NCI-H1048 (cell line): ENCODE measurements at places on chromosomes 12 and 14.

DNA sequence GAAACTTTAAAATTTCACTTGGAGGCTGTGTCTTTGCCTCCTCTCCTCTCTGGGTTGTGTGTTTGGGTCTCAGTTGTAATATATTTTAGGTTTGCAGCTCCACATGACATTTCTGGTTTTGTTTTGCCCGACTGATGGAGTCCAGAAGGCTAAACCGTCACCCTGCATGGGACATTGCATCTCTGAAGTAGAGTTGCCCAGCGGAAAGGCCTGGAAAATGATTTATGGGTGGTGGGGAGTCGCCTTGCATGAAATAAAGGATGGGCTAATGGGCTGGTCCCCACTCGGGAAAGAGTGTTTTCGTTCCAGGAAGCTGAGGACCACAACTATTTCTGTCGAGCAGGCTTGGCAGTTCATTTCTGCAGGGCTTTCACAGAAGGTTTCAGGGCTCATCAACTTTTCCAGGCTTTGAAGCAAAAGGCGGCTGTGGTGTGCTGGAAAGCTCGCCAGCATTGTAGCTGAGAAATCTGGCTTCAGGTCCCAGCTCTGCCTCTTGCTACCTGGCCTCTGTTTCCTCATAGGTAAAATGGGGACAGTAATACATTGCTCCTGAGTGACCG, 74.8 kb upstream of the GSC start:
- no peak for DNase-seq

DNA sequence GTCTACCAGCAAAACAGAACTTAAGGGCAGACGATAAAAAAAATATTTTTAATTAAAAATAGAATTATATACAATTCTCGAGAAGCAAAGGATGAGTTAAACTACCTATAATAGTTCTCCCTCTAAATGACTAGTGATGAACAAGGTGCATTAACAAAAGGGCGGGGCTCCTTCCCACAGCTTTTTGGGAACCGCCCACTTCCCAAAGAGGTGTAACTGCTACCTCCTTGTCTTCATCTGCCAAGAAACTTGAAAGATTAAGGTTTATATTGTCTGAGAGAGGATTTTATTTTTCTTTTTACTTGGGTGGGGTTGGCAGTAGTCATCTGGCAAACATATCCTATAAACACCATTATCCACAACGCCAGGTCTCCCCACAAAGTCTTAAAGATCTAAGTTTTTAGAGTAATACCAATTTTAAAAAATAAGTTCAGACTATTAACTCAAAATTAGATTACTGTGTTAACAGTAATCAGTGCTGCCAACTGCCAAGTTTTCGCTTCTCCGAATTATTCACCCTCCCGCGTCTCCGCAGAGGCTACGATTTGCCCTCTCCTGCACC, 938 bp downstream of the RALGAPA1 start:
- DNase-seq, result no peak

DNA sequence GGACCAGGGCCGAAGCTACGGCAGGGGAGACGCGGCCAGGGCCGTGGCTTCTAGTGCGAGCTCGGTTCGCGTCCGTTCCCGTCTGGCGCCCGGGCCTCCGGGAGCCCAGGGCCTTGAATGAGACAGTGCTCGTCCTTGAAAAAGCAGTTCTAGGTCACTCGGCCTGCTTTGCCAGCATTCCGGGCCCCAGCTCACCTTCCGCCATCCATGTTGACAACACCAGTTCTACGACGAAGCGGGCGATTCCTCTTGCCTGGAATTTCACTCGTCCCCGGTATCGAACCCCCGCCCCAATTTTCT, 4.5 kb downstream of the OR10AD1 start:
- DNase-seq, result no peak

GRCh38 chr12:56818629-56819028, 55.5 kb downstream of the HSD17B6 start:
- no peak for DNase-seq

GRCh38 chr12:28949184-28949583, 199.9 kb upstream of the FAR2 start:
- no peak for DNase-seq

DNA sequence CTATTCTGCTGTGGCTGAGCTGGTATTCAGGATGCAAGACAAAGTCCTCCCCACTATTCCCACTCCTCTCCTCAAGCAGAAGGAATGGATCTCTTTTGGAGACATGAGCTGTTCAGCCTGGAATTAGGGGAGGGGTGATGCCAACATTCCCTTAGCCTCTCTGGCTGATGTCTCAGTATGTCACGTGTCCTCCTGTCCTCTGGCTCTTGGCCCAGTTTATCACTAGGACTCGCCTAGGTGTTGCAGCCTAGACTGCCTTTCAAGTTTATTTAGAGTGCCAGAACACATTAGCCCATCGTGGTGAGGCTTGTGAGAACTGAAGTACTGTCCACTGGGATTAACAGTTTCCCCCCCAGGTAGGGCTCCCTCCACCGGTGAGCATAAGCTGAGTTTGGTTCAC, 239.9 kb upstream of the MIS18BP1 start:
- DNase-seq, result no peak

DNA sequence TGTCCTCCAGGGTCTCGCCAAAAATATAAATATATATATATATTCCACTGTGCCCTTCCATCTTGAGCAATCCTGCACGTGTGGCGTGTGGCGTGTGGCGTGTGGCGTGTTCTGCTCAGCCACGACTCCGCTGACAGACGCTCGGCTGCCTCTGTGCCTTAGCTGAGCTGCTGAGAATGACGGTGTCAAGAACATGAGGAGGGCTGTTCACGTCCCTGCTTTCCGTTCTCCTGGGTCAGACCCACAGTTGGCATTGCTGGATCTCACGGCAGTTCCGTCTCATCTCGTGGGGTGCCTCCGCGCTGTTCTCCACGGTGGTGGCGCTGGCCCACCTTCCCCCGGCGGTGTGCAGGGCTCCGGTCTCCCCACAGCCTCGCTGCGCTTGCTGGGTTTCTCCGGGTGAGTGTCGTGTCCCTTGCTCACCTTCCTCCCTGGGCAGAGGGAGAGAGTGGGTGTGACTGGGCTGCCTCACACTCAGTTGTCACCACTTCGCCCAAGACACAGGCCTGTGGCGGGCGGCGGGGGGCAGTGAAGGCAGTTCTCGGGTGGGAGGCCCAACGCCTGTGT, 9.4 kb downstream of the GPR132 start:
- no peak for DNase-seq

DNA sequence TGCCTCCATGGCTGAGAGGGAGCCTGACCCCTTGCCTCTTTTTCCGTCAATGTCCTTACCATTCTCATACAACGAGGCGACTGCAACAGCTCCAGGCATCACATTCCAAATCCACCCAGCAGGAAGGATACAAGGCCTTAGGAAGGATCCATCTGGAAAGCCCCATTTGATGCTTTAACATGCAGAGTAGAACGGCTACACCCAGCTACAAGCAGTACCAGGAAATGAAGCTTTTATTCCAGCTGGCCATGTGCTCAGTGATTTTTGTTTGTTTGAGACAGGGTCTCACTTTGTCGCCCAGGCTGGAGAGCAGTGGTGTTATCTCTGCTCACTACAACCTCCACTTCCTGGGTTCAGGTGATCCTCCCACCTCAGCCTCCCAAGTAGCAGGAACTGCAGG, 124.8 kb downstream of the TMEM132D start:
- no peak for DNase-seq

DNA sequence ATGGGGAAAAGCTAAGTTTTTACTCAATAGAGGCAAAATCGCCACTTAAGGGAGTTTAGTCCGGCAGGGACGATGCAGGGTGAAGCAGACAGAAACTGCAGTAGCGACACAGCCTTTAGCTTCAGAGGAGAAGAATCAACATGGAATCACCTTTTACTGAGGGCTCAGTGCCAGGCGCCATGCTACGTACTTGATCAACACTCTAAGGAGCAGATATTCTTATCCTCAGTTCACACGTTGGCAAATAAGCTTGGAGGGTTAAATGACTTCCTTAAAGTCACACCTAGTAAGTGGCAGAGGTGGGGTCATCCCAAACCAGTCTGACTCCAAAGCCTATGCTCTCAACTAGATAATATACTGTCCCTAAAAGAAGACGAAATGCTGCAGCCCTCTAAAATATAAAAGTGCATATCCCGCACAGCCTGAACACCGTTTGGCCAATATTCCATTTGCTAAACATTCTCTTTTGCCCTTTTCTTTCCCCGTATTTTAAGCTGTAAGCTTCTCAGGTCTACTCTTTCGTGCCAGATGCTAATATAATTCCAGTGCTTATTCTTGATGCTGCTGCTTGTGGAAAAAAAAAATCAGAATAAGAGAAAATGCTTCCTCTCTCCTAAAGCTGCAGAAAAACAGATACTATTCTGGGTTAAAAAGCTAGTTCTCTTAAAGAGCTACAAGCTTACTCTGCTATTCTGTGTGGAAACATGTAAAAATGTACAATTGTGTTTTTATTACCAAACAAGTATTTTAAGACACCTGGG, 10.9 kb downstream of the CCDC92 start:
- DNase-seq, result no peak

GRCh38 chr14:101635749-101636560, 74.7 kb downstream of the DIO3 start:
- DNase-seq, result no peak

DNA sequence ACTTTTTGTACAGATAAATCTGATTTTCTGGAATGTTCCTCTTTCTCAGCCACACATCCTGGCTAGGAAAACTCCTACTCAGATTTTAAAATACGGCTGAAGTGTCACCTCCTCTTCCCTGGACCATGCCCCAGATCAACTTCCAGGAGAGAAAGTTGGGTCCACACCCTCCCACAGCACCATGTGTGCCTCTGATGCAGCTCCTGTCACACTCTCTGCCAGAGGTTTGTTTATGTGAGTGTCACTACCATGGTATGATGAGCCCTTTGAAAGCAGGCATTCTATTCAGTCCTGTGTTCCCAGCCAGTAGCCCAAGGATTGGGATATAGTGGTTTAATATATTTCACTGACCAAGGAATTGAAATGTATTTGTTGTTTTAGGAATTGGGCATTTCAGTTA, 287.2 kb upstream of the ATP2B1 start:
- DNase-seq, result no peak

GRCh38 chr12:38538319-38538718, 221.7 kb downstream of the ALG10B start:
- no peak for DNase-seq

GRCh38 chr12:84079626-84080025, 833.0 kb downstream of the SLC6A15 start:
- DNase-seq, result no peak

DNA sequence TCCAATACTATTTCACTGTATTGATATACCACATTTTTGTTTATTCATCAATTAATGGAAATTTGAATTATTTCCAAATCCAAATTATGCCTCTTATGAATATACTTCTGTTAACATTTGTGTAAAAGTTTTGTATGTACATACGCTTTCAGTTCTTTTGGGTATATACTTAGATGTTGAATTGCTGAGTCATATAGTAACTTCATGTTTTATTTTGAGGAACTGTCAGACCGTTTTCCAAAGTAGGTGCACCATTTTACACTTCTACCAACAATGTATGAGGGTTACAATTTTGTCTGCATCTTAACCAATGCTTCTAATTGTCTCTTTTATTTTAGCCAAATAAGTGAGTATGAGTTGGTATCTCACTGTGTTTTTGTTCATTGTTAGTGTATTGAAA, 10.2 kb upstream of the CCER1 start:
- no peak for DNase-seq

- DNase-seq, result no peak
These were observed 1.2 kb downstream of the ITGB7 start for GRCh38 chr12:53205747-53206419.

GRCh38 chr12:100867639-100868393, 73.2 kb downstream of the ANO4 start:
- DNase-seq, result no peak

DNA sequence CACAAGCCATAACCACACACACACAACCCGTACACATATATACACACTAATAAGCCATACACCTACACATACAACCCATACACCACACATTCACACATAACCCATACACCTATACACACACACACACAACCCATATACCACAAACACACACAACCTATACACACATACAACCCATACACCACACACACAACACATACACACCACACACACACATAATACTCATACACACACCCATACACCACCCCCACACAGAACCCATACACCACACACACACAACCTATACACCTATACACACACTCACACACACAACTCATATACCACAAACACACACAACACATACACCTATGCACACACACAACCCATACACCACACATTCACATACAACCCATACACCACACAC, 44.1 kb downstream of the TMEM121 start:
- no peak for DNase-seq

- no peak for DNase-seq
These were observed 281.9 kb downstream of the ACSS3 start for GRCh38 chr12:81359736-81360135.

DNA sequence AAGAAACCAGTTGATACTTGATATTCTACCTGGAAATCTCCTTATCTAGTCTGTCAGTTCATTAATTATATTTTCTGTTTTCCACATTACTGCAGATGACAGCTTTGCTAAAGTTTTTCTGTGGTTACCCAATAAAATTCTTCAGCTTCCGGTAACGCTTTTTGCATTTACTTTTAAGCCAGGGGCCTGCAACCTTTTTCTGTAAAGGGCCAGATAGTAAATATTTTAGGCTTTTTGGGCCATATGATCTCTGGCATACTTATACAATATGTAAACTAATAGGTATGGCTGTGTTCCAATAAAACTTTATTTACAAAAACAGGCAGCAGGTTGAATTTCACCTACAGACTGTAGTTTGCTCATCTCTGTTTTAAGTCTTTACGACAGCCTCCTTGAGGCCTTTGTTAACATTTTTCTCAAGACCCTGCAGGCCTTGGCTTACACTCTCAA, 48.3 kb downstream of the SPATS2 start:
- DNase-seq, result no peak

- DNase-seq, result no peak
These were observed 176.3 kb downstream of the KSR2 start for GRCh38 chr12:117792471-117792870.

- DNase-seq, result no peak
These were observed 100.7 kb downstream of the ELK3 start for GRCh38 chr12:96294831-96295230.

DNA sequence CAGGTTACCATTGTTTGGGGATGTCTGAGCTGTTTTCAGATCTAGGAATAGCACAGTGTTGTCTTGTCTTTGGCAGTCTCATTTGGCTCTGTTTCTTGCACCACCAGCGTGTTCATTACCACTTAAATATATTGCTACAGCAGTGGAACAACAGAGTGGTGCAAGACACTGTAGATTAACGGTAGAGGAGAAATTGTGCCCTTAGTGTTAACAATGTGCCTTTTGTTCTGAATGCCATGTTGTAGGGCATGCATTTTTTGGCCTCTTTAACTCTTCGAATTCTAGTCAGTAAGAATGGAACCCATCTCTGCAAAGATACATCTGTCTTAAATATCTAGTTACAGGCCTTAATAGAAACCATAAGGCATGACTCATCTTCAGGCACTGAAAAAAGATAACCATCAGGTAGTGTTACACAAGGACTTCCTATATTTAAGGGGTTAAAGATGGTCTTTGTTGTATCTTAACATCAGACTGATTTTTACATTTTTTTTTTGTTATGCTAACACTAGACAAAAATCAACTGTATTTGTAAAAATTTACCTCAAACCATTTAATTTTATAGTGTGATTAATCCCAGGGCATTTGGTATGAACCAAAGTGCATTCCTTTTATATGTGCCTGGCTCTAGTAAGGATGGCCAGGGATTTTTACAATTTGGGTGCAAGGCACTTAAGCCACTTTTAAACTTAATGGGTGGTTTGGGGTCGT, 12.9 kb downstream of the DYRK2 start:
- no peak for DNase-seq

- DNase-seq, result no peak
These were observed 17.6 kb downstream of the DUSP6 start for GRCh38 chr12:89334548-89335169.
